ENCODE measurements at places on chromosomes 1 and 21. TPM values are rescaled to one million over a fixed set of nuclear protein-coding genes. Genes with fewer than 3 reads are reported as not detected.

Gene FGR
- total RNA-seq = 0.78 TPM

Gene TSPEAR
- total RNA-seq = not detected

Gene ZBTB8A
- 38.1 TPM for total RNA-seq

Gene FAM110D
- 0.47 TPM for total RNA-seq

Gene SERPINC1
- total RNA-seq = 0.94 TPM

GRCh38 chr1:160117709-160118183 is 2.2 kb downstream of the ATP1A2 start:
- DNase-seq = peak; percentile 81

- DNase-seq = no peak
Measured at GRCh38 chr1:7991504-7992440, 30.3 kb downstream of the PARK7 start.

DNA sequence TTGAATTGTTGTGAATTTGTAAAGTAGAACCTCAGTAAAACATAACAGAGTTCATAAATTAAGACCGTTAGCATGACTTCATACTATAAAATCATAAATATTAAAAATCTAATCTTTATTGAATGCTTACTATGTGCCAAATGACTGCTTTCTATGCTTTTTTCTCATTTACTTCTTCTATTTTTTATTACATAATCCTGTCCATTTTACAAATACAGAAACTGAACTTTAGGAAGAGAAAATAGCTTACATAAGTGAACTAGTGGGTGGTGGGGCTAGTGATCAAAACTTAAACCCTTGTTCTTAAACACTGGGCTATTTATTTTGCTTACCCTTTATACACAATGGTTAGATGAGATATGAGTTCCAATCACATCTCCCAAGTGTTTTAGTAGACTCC is 122.3 kb downstream of the ZC3H11B start:
- DNase-seq = no peak

- DNase-seq = no peak
Measured at GRCh38 chr1:28601696-28602095, 9.6 kb downstream of the RAB42 start.

DNA sequence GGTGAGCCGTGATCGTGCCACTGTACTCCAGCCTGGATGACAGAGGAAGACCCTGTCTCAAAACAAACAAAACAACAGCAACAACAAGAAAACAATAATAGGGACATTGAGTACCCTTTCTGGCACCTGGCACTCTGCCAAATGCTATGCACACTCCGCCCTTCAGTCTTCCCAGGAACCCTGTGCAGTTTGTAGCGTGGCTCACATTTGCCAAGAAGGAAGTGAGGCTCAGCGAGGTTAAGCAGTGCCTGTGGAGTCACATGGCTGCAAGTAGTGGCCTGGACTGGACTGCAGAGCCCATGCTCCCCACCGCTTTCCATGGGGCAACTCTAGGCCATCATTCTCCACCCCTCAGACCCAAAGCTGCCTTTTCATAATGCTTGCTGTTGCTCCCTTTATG is 5.3 kb upstream of the EVA1B start:
- DNase-seq = no peak

GRCh38 chr1:204684571-204685235 is 835 bp downstream of the LRRN2 start:
- DNase-seq = no peak

DNA sequence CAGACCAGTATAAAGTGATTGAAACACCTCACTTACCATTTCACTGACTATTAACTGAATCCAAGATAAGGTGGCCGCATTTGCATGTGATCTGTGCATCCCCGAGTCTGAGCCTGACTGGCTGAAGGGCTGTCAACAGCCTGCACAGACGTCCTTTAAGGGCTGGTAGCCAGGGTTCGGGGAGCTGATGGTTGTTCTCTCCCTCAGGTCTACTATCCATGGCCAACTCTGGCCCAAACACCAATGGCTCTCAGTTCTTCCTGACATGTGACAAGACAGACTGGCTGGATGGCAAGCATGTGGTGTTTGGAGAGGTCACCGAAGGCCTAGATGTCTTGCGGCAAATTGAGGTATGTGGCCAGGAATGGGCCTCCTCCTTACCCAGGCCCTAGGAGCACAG is 14.0 kb downstream of the PPIE start:
- no peak for DNase-seq
